ENCODE measurements at places on chromosomes 1 and 21. TPM values are rescaled to one million over a fixed set of nuclear protein-coding genes. Genes with fewer than 3 reads are reported as not detected.

Gene NHLH1
- not detected for total RNA-seq

Gene AMY1A
- total RNA-seq, result not detected

DNA sequence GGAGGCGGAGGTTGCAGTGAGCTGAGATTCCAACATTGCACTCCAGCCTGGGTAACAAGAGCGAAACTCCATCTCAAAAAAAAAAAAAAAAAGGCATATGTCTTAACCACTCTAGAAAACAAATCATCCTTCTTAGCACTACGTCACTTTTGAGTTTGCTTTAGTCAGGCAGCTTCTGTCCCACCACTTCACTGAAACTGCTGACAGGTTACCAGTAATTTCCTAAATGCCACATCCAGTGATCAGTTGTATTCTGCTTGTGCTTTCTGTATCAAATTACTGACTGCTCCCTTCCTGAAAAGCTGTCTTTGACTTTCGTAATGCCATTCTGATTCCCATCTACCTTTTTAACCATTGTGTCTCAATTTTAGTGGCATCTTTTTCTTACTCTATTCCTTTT, 21.7 kb downstream of the RCOR3 start:
- no peak for DNase-seq

DNA sequence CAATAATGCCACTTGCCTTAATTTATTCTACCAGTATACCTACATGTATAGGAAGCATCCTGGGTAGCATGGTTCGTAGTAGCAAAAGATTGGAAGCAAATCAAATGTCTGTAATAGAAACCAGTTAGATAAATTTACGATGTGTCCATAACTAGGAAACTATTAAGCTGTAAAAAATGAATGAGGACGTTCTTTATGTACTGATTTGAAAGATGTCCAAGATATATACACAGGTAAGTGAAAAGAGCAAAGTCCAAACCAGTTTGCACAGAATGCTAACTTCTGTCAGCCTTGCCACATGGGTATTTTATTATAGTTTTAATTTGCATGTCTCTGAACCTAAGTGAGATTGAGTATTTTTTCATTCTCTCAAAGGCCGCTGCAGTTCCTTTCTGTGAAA, 251.8 kb upstream of the IRF2BP2 start:
- DNase-seq, result no peak

GRCh38 chr1:78070758-78071157, 25.0 kb downstream of the GIPC2 start:
- no peak for DNase-seq

DNA sequence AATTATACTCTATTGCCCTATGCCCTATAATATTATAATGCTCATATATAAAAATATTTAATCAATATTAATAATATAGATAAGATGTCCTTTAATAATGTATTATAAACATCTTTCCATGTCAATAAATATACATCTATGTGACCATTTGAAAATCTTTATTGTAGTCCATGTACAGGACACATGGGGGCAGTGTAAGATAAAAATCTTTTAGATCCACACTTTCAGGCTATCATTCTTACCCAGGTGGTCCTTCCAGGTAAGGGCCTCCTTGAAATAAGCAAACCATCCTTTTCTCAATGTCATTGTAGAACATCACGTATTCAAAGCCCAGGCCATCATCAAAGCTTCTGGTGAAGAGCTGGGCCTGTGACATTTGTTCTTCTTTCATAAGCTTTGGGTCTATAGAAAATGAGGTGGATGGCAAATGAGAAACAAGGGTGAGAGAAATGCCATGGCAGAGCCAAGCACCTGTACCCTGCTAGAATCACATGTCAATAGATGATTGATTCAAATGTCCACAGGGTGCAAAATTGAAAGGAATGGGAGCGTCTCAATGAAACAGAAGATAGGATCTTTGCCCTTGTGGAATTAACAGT, 20.2 kb downstream of the THEM4 start:
- no peak for DNase-seq

DNA sequence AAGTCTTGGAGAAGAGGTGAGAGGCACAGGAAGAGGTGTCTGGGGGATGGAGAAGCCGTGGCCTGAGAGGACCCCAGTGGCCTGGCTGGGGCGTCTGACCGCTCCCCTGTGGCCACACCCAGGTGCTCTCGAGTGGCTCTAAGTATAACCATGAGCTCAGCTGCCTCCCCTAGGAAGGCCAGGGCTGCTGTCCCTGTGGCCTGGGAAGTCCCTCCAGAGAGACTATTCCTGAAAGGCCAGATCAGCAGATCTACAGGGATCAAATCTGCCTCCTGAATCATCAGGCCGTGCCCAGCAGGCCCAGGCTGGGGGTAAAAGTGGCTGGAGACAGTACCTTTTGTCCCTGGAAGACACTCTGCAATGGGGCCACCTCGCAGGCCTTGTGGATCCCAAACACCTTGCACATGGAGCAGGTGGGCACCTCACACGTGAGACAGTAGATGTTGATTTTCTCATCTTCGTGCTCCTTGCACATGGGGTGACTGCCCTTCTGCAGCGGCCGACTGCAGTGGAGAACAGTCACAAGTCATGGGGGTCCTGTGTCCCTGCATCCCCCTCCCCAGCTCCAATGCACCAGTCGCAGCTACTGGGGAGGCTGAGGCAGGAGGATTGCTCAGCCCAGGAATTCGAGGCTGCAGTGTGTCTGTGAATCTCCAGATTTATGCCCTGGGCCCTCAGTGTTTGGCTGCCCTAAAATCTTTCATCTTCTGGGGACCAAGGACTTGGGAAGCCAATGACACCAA, 6.4 kb downstream of the TRIM63 start:
- no peak for DNase-seq

GRCh38 chr21:33255404-33255803, 10.8 kb upstream of the IL10RB start:
- DNase-seq, result no peak

DNA sequence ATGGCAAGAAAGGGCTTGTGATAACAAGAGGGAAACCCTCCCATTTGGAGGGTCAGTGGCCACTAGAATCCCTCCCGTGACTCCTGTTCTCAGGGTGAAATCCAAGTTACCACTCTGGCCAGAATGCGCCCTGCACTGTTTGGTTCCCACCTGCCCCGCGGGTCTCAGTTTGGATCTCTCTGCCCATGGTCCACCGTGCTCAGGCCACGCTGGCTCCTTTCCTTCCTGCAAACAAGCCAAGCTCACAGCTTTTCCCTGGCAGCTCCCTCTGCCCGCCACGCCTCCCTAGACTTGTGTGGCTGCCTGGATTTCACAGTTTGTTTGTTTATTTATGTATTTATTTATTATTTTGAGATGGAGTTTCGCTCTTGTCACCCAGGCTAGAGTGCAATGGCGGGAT, 179.5 kb upstream of the VAMP3 start:
- peak; percentile 42 for DNase-seq
